NCI-H1694 (cell line): ENCODE measurements at places on chromosomes 13 and 19.
A peak's percentile ranks its signal among the peaks of the same experiment; 100 is the strongest.

GRCh38 chr19:30802424-30803013 is 430.3 kb downstream of the ZNF536 start:
- DNase-seq = no peak

DNA sequence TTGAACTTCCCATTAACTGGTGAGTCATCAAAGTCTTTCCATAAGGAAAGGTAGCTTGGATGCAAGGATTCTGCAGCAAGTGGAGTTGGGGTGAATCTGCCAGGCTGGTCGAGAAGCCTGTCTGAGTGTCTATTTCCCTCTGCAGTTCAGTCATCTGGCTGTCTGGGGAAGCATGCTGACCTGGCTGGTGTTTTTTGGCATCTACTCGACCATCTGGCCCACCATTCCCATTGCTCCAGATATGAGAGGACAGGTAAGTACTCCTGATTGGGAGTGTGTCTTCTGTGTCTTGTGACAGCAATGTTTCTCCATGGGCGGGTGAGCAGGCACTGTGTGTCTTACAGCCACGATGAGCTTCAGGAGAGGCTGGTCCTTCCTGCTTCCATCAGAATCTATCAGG is 189.7 kb downstream of the SHISA2 start:
- no peak for DNase-seq

GRCh38 chr13:30446126-30446500 is 19.6 kb downstream of the HMGB1 start:
- no peak for DNase-seq

- DNase-seq = no peak
Observed at GRCh38 chr13:91313103-91313502, 34.4 kb upstream of the MIR17HG start.

DNA sequence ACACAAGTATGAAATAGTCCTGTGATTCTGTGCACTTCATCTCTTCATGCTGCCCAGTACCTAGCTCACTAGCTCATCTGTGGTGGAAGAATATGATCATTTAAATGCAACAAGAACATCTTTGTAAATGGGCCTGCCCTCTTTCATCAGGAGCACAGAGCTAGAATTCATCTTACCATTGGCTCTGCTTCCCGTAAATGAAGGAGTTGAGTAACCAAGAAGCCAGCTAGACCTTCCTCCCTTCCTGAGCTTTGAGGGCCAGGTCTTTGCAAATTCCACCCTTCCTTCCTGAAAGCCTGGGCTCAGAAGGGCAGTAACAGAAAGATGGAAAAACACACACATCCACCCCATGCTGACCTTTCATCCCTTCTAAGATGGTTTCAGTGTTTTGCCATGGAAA is 82.0 kb downstream of the FRY start:
- DNase-seq = no peak

- no peak for DNase-seq
Observed at GRCh38 chr13:46632176-46632575, 79.2 kb downstream of the LRCH1 start.

DNA sequence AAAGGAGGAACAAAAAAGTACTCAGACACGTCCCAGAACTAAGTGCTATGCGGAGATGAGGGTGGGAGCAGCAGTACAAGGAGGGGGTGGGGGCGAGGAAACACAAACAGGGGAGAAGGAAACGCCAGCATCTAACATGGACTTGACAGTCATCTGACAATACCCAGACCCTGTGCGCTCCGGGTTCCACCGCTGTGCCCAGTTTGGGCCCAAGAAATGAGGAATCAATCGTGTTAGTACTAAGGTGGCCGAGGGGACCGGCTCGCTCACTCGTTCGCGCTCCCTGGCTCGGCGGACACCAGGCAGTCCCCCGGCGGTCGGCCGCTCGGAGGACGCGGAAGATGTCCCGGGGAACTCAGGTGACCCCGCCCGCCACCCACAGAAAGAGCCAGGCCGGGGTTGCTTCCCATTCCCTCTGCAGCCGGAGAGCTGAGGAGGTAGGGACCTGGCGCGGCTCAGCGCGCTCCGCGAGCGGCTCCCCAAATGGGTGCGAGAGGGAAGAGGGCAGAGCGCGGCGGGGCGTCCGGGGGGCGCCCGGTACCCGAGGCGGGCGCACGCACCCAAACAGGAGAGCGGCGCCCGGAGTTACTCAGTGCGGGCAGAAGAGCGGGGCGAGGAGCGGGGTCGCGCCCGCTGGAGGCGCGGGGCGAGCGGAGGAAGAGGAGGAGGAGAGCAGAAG is 616 bp downstream of the TSHZ3 start:
- DNase-seq = no peak

- DNase-seq = no peak
Observed at GRCh38 chr13:52961256-52961910, 67.2 kb upstream of the OLFM4 start.

DNA sequence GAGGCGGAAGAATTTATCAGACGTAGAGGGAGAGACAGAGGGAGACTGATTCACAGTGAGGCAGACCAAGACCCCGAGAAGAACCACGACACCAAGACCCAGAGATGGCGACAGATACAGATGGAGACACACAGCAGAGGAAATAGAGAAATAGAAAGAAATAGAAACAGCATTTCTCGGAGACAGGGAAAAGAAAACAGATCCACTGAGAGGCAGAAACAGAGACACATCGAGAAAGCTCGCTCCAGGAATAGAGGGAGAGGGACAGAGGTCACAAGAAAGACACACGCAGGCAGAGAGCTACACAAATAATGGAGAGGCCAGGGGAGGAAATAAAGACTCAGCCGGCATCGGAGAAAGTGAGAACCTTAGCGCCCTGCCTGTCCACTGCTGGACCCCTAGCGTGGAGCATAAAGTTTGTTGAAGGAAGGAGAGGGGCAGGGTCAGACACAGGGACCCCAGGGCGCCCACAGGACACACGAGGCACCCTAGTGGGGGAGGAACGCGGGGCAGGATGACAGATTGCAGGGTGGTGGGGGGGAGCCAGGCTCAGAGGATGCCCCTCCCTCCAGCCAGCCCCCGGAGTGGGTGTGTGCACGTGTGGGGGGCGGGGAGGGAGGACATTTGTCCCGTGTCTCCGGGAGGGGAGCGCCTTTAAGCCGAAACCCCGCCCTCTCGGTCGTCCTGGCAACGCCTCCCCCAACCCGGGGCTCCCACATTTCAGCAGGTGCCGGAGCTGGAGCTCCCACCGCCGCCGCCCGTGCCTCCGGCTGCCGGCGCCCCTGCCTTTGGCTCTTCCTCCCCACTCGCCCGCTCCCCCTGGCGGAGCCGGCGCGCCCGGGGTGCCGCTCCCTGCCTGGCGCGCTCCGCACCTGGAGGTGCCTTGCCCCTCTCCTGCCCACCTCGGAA is at the start of gene PRKCG:
PRKCG (plus strand) TSS at position 716 of the 909 bp plus-strand sequence. CDS start 298 bp downstream, outside the sequence.
- no peak for DNase-seq

DNA sequence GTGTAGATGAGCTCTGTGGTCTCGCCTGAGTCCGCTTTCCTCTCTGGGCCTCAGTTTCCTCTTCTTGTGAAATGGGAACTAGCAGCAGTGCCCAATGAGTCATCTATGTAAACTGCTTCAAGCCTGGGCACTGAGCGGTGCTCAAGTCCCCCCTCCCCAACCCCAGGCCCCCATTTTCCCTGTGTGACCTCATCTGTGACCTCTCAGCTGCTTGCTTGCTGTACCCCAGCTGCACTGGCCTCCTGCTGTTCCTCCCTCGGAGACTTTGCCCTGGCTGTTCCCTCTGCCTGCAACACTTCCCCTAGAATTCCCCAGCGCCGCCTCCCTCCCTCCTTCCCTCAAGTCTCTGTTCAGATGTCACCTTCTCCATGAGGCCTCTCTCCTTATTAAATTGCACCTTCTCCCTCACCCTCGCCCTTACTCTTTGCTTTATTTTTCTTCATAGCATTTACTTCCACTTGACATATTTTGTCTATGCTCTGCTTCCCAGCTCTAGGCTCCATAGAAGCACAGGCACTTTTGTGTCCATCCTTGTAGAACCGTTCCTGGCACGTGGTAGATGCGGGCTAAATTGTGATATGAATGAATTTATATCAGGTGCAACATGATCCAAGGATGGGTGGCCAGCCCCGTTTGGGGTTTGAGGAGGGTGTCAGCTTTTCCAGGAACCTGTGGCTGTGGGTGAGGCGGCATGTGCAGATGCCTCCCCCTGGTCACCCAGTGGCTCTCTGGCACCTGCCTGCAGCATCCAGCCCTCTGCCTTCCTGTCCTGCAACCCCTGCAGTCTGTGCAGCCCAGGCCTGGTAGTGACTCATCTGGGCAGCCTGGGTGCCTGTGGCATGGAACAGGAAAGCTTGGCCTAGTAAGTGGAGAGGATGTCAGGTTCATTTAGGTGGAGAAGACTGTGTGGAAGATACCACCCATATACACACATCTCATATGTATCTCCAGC is 26.3 kb downstream of the SIPA1L3 start:
- peak; percentile 14 for DNase-seq
